Left ventricle myocardium inferior (tissue), 1 donor: ENCODE measurements at places on chromosomes 7 and 10. TPM values are rescaled to one million over a fixed set of nuclear protein-coding genes. Genes with fewer than 3 reads are reported as not detected.

The OLAH gene
- total RNA-seq: not detected

The OPN1SW gene
- total RNA-seq: not detected

The OR9A2 gene
- total RNA-seq: not detected

The CLIP2 gene
- 7.4 TPM for total RNA-seq

The RNF133 gene
- 0.41 TPM for total RNA-seq

The HOGA1 gene
- 47.1 TPM for total RNA-seq

DNA sequence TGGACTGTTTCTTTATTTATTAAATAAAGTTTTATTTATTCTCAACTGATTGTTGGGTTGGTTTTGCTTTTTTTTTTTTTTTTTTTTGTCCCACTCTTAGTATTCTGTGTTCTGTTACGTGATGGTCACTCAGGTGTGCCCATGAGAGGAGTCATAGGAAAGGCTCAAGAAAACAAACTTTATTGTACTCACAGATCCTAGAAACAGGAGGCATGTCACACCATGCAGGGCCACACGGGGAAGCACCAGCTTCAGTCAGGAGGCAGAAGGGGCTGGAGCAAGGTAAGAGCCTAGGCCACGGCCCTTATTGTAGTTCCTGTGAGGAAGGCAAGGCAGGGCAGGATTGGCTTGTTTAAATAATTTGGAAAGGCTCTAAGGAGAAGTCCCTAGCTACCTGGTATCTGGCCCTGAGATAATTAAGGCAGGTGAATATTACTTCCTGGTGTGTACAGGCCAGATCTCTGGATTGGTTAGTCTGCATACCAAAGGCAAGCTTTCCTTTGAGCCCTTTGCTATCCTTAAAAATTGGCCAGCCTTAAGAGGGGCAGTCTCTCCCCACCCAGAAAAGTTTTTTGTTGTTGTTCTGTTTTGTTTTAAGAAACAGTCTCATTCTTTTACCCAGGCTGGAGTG, 8.3 kb downstream of the ATOH7 start:
- no peak overlapping the region for H3K4me3 ChIP-seq
- H3K4me1 ChIP-seq: no peaks in the 10 kb centered on the region
- peaks cover 8% of the 10 kb centered on the region for H3K27me3 ChIP-seq
- no peak overlapping the region for H3K27ac ChIP-seq
- no peak for DNase-seq
- no peaks in the 10 kb centered on the region for H3K36me3 ChIP-seq

- H3K4me1 ChIP-seq: peaks cover 11% of the 10 kb centered on the region
- no peak overlapping the region for H3K4me3 ChIP-seq
- DNase-seq: peak; percentile 84
- H3K27ac ChIP-seq: peak overlapping the region; percentile 63
- H3K27me3 ChIP-seq: no peaks in the 10 kb centered on the region
Measured at GRCh38 chr10:53403688-53404087, 631.1 kb upstream of the MBL2 start.

DNA sequence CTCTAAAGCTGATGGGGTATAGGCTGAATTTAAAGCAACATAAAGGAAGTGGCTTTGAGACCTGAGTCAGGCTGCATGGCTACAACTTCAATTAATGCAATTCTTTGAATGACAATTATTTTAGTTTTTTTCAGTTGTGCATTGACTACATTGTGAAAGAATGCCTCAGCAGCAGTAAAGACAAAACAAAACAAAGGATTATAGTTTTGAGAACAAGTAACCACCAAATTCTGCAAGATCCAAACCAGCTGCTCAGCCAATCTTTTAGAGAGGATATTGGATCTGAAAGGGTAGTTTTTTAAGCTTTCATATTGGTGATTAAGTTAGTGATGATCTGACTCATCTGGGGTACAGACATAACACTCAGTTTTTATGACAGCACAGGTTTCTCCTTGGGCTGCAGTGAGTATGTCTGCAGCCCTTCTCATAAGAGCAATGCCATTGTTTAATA, 40.6 kb upstream of the ABCA13 start:
- H3K4me3 ChIP-seq: no peak overlapping the region
- no peak for DNase-seq
- peaks cover 8% of the 10 kb centered on the region for H3K27me3 ChIP-seq
- no peak overlapping the region for H3K27ac ChIP-seq
- no peaks in the 10 kb centered on the region for H3K36me3 ChIP-seq

DNA sequence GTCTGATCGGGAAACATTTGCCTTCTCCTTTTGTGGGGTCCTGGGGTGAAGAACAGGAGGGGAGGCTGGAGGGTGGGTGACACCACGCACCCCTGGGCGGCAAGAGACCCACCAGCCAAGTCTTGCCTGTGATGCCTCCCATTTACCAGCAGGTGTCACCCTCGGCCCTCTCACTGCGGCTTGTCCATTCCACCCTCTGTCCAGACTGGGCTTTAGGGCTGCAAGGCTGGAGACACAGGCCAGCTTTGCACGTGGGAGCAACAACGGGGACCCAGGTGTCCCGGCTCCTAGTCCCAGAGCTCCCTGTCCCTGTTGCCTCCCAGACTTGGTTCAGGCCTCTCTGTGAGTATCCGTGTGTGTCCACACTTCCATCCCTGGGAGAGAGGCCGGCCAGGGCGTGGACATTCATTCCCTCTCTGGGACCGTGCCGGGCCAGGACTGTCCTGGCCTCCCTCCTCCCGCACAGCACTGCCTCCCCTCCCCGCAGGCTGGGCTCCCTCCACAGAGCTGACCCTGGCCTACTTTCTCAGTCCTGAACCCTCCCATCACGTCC, 36.2 kb upstream of the GTF2IRD1 start:
- no peak overlapping the region for H3K4me3 ChIP-seq
- peak; percentile 58 for DNase-seq
- no peaks in the 10 kb centered on the region for H3K36me3 ChIP-seq
- H3K4me1 ChIP-seq: peaks cover 6% of the 10 kb centered on the region

DNA sequence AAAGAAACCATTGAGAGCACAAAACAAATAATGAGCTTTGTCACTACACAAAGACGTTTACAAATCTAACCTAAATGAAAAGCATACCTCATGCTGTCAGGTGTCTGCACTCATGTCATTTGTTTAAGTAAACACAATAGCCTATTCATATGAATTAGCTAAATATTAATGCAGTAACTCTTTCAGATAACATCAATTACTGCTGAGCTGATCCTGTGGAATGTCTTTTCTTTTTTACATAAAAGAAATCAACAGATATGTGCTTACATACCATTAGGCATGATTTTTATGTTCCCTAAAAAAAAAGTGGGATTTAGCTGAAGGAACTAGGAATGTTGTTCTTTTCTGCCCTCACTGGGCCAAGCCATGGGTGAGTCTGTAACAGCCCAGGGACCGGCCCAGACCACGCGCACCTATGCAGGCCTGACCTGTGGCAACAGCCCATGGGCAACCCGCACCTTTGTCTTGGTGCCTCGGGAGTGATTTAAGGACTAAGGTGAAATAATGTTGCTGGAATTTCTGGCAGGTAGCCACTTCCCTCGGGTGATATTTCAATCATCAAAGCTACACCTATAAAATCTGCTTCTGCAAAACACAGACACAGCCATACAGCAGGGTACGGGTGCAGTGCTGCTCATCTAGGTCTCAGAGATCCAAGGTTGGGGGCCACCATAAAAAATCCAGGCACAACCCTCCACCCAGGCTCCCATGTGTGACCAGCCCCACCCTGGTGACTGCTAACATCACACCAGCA, 44.6 kb downstream of the FGFR2 start:
- no peak overlapping the region for H3K4me3 ChIP-seq
- H3K4me1 ChIP-seq: no peaks in the 10 kb centered on the region
- H3K36me3 ChIP-seq: no peaks in the 10 kb centered on the region
- no peak overlapping the region for H3K27ac ChIP-seq
- DNase-seq: no peak

DNA sequence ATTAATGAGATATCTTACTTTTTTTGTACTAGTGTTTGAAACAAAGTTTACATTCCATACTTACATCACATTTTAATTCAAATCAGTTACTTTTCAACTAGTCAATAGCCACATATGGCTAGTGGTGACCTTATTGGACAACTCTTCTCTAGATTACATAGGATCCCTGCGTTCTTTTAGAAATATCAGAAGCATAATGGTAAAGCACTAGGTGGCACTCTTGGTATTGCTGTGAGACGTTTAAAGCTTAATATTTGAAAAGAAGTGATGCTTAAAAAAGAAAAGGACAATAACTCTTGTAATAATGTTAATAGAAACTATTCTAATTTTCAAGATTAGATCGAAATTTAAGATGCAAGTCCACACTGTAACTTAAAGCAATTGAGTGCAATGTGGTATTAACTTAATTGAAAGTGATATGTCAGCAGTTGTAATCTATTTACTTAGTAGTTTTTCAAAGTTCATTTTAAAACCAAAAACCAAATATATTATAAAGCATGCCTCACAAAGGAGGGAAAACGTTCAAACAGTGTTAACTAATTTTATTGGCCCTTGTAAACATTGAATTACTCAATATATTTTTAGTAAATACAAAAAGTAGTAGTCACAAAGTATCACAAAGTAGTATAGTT, 339.1 kb downstream of the ATRNL1 start:
- H3K27me3 ChIP-seq: no peaks in the 10 kb centered on the region
- H3K27ac ChIP-seq: no peak overlapping the region
- no peak overlapping the region for H3K4me3 ChIP-seq
- no peak for DNase-seq

DNA sequence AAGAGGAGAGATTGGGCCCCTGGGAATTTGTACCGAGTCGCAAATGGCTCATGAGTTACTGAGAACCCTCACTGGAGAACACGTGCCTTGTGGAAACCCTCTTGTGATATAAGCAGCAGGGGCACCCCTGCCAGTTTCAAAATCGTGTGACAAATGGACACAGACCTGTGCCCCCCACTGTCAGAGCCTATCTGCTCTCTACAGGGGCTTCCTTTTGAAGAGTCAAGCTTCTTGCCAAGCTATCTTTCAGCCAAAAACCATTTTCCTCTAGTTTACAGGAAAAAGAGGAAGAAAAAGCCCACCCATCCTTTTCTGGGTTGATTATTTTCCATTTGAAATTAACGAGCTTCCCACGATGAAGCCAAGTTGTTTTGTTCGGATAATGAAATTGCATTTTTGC, 64.1 kb upstream of the MPP7 start:
- DNase-seq: no peak
- no peak overlapping the region for H3K27ac ChIP-seq
- no peak overlapping the region for H3K4me3 ChIP-seq
- H3K36me3 ChIP-seq: no peaks in the 10 kb centered on the region
- peaks cover 6% of the 10 kb centered on the region for H3K27me3 ChIP-seq

DNA sequence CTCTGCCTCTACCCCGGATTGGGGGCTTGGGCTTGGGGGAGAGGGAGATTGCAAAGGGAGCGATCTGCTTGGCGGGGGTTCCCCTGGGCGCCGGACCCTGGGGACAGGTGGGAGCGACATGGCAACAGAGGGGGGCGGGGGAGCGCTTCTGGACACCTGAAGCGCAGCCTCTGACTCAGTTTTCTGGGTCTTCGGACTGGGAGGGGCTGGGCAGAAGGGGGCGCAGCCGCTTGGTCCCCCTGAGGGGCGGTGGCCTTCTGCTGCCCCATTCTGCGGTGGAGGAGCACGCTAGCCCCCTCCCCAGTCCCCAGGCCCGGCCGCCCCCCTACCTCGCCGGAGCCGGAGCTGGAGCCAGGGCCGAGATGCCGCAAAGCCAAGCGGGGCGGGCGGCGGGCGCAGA, 380 bp downstream of the NAT16 start:
- no peak for DNase-seq
- H3K4me3 ChIP-seq: peak overlapping the region; percentile 9
- peaks cover 16% of the 10 kb centered on the region for H3K4me1 ChIP-seq
- no peak overlapping the region for H3K27ac ChIP-seq

DNA sequence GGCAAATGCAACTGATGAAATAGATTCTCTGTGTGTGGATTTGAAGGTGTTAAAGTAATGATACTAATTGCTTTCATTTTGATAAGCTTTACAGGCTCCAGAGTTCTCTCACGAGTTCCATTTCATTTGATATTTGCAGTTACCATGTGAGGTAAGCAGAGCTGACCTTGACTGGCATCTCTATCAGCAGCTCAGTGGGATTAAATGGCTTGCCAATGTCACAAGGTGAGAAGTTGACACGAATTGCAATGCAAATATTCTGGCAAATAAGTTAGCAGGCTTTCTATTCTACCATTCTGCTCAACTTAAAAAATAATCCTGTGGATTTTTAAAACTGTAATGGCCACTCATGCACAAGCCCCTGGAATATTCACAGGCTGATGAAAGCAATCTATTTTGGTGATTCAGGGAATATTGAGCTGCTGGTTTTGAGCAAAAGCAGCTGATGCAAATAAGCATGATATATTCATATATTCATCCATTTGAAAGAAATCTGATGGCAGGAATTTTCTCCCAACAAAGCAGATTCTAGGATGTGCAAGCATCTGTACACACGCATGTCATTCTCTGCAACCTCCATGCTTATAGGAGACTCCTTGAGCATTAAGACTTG, 64.5 kb upstream of the ANKRD1 start:
- DNase-seq: no peak
- no peaks in the 10 kb centered on the region for H3K36me3 ChIP-seq
- peaks cover 53% of the 10 kb centered on the region for H3K4me1 ChIP-seq
- H3K4me3 ChIP-seq: peak overlapping the region; percentile 20
- H3K27ac ChIP-seq: peak overlapping the region; percentile 89

DNA sequence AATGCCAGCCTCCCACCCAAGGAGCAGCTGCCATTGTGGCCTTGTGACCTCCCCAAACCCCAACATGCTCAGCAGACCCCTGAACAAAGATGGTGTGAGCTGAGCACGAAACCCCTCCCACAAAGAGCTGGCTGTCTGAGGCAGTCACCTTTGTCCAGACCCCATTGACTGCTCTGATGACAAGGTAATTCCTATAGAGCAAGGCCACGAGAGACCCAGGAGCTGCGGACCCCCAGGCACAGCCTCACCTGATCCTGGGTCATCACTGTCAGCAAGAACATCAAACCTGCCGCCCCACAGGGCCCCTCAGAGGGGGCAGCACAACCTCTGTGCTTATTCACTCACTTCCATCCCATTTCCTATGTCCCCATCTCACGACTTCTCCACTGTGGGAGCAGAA, 102.6 kb downstream of the CPXM2 start:
- H3K4me1 ChIP-seq: no peaks in the 10 kb centered on the region
- H3K27ac ChIP-seq: no peak overlapping the region
- DNase-seq: no peak
- no peaks in the 10 kb centered on the region for H3K36me3 ChIP-seq
- H3K27me3 ChIP-seq: peaks cover 28% of the 10 kb centered on the region
- H3K4me3 ChIP-seq: no peak overlapping the region

- H3K36me3 ChIP-seq: no peaks in the 10 kb centered on the region
- no peak overlapping the region for H3K27ac ChIP-seq
- no peak overlapping the region for H3K4me3 ChIP-seq
- H3K27me3 ChIP-seq: no peaks in the 10 kb centered on the region
- H3K4me1 ChIP-seq: peaks cover 10% of the 10 kb centered on the region
Measured at GRCh38 chr7:124250297-124251034, 217.6 kb upstream of the TMEM229A start.

- peaks cover 8% of the 10 kb centered on the region for H3K4me1 ChIP-seq
- H3K36me3 ChIP-seq: no peaks in the 10 kb centered on the region
- no peak overlapping the region for H3K27ac ChIP-seq
- no peaks in the 10 kb centered on the region for H3K27me3 ChIP-seq
- no peak for DNase-seq
Measured at GRCh38 chr10:22640359-22640758, 74.0 kb downstream of the PIP4K2A start.
